M059J (cell line): ENCODE measurements at places on chromosomes 16 and 17.
A peak's percentile ranks its signal among the peaks of the same experiment; 100 is the strongest.

DNA sequence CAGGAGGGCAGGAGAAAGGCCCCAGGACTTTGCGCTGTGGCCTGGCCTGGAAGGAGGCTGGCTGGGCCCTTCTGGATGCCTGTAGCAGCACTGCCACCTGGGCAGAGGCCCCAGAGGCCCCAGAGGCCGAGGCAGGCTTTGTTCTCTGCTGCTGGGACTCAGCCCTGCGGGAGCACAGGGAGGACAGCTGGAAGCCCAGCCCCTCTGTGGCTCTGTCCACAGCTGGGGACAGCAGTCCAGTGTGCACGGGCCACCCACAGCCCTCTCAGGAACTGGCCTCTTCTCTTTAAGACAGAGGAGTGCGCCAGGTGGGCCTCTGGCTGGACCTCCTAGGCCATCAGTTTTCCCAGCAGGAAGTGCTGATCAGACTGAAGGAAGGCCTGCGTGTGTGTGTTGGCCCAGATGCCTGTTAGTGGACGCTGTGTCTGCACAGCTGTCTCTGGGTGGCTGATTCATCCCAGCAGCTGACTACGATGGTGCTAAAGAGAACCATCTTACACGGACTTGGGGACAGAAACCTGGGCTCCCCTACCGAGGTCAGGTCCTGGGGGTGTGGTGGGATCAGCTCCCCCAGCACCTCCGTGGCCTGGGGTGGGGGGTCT is 26.9 kb upstream of the ZNF750 start:
- peak; percentile 18 for DNase-seq

GRCh38 chr16:89312598-89313299 is 95.2 kb downstream of the ZNF778 start:
- no peak for DNase-seq

DNA sequence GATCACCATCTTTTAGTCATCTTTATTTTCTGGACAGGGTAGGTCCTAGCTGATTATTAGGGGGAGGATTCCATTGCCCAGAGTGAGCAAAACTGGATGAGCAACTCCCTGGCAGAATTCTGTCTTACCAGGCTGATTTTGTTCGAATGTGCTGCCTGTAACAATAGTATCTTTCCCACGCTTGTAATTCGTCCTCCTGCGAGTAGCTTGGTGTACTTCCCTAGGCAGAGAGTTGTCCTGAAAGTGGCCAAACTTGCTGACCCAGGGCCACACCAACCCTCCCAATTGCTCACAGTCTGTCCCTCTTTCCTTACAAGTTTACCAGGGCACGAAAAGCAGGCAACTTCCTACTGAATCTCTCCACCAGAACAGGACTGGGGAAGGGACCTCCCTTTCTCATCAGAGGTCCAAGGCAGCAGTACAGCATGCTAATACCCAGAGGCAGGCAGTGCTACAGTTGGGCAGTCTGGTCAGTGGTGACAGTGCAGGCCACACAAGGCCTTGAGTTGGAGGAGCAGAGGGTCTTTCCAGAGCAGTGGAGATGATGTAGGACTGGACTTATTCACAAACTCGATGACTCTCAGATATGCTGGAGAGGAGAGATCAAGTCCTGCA is 67.8 kb upstream of the NLK start:
- DNase-seq: no peak

GRCh38 chr16:71843572-71843971 is 2.2 kb upstream of the ATXN1L start:
- DNase-seq: no peak

GRCh38 chr17:42429726-42430447 is 6.8 kb upstream of the CAVIN1 start:
- DNase-seq: no peak

- peak; percentile 33 for DNase-seq
Measured at GRCh38 chr17:83078378-83079351, 744 bp upstream of the METRNL start.

GRCh38 chr17:10033449-10033848 is 128.4 kb upstream of the RCVRN start:
- DNase-seq: no peak

GRCh38 chr16:566475-567372 is at the start of gene NHLRC4:
NHLRC4 (plus strand) TSS chr16:567005; CDS start chr16:568048, 1,043 bp downstream.
- peak; percentile 33 for DNase-seq

DNA sequence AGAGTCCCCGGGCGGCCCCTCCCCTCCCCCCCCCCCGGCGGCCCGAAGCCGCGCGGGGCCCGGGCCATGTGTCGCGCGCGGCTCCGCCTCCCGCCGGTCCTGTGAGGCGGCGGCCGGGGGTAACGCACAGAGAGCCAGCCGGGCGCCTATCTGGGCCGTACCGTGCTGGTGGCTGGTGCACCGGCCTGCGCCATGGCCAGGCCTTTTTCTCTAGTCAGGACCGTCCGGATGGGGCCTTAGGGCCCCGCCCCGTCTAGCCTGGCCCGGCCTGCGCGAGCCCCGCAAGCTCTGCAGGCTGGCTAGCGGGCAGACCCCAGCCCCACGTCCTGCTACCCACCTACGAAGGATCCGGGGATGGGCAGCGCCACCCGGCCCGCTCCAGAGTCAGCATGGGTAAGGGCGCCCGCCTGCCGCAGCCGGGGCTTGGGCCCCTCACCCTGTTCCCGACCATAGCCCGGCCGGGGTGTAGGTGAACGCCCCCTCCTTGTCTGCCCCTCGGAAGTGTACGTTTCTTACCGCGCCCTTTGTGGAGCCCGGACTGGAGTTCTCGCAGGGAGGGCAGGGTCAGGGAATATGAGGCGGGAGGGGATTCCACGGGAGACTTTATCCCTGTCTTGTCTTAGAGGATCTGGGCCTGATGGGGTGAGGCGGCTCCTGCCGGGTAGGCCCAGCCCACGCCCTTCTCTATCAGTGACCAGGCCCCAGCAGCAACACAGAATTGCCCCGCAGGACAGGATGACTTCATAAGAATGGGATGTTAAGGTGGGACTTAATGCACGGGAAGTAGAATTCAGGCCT is at the start of gene CENPT:
TSS of gene CENPT (minus strand) at position 630 of the 798 bp plus-strand sequence. CDS start 13,834 bp downstream, outside the sequence.
- peak; percentile 86 for DNase-seq

GRCh38 chr17:70318051-70318450 is 148.7 kb downstream of the KCNJ2 start:
- DNase-seq: no peak

- no peak for DNase-seq
Measured at GRCh38 chr17:4998027-4998731, 429 bp downstream of the KIF1C start.

- DNase-seq: no peak
Measured at GRCh38 chr17:45184144-45184543, 22.5 kb downstream of the HEXIM2 start.

- DNase-seq: no peak
Measured at GRCh38 chr17:68924793-68925720, 30.1 kb downstream of the ABCA8 start.

DNA sequence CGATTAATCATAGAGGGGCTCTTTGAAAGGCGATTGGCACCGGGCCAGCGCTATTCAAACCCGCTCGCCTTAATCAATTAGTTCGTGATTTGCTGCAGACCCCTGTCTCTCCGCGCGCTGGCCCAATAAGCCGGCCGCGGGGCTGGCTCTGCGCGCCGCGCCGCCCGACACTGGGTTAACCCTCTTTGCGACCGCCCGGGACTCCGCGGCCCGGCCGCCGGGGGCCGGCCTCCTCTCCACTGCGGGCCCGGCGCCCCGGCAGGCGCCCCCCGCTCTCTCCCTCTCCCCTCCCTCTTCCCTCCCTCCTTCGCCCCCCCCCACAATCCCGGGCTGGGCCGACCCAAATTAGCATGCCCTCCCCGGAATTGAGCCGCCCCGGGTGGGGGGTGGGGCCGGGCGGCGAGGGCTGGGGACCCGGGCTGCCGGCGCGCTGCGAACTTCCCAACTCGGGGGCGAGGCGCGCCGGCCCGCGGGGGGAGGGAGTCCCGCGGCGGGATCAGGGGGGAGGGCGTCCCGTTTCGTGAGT is 428 bp upstream of the SALL1 start:
- peak; percentile 84 for DNase-seq

GRCh38 chr17:11701911-11702310 is 103.6 kb downstream of the DNAH9 start:
- DNase-seq: no peak

DNA sequence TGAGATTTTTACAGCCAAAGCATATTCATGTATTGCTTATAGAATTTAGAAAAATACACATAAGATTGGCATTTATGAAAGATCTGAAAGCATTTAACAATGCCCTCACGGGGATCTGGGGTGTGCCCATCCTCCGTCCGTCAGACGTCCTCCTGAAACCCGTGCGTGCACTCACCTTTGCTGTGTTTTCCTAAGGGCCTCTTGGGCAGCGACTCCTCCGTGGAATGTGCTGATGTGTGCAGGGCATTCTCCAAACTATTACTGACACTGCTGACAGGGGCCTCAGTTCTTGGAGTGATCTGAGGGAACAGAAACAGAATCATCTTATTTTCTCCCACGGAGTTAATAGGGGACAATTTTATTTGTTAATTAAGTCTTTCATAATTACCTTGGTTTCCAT is 33.0 kb downstream of the ZCCHC14 start:
- DNase-seq: no peak

GRCh38 chr17:82008941-82009405 is 13.7 kb downstream of the CENPX start:
- DNase-seq: no peak

- no peak for DNase-seq
Measured at GRCh38 chr17:74584292-74585060, 7.6 kb downstream of the CD300LD start.

- DNase-seq: no peak
Measured at GRCh38 chr17:17172001-17172939, 33.9 kb downstream of the PLD6 start.

- peak; percentile 15 for DNase-seq
Measured at GRCh38 chr17:80856863-80857755, 134.5 kb upstream of the CHMP6 start.

DNA sequence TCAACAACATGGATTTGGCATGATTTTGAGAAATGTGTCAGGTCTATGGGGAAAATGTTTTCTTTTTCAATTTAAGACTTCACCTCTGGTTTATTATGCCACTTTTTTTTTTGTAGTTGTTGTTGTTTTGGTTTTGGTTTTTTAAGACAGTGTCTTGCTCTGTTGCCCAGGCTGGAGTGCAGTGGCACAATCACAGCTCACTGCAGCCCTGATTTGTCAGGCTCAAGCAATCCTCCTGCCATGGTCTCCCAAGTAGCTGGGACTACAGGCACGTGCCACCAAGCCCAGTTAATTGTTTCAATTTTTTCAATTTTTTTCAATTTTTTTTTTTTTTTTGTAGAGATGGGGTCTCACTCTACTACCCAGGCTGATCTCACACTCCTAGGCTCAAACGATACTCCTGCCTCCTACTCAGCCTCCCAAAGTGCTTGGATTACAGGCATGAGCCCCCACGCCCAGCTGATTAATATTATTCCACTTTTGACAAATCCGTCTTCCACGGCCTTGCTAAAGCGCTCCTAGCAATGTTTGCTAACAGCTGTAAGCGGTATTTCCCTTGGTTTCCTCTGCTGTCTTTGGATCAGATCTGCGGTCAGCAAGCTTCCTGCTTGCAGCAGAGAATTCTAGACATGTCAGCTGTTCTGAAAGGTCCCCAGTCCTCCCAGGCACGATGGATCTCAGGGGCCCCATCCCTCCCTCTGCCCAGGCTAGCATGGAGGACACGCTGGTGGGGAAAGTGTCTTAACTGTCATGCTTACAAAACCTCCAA is 7.0 kb upstream of the MILR1 start:
- no peak for DNase-seq
